ENCODE measurements at places on chromosomes 5 and 9. TPM values are rescaled to one million over a fixed set of nuclear protein-coding genes. Genes with fewer than 3 reads are reported as not detected.

DNA sequence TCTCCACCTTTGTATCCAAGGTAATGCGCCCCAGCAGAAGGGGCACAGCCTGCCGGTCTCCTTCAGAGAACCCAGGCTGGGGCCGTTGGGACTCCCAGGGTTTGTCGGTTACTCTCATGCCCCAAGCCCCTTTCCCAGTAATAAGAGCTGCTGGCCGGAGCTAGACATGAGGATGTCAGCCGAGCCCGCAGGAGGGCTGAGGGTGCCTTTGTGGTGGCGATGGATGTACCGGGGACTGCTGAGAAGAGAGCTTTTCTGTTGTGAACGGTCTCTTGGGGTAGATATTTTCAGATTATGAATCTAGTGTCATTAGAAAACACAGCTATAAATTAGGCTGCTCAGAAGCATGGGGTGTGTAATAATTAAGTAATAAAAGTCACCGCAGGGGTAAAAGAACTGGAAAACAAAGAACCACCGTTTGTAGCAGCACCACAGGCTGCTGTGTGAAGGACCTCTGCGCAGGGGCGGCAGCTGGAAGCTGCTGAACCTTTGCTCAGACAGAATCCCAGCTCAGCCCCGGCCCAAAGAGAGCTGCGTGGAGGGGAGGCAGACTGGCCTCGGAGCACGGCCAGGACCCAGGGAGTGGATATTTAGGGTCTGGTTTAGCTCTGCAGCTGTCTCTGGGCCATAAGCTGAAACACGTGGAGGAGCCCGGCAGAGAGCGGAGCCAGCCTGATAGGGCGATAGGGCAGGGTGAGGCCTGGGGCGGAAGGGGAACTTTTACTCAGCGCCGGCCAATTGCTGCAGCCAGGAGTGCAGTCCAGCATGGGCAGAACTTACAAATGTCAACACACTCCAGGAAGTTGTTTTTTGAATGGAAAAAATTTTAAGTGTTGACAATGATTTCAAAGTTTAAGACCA lies 50.5 kb upstream of the BARHL1 start:
- no peak for DNase-seq

DNA sequence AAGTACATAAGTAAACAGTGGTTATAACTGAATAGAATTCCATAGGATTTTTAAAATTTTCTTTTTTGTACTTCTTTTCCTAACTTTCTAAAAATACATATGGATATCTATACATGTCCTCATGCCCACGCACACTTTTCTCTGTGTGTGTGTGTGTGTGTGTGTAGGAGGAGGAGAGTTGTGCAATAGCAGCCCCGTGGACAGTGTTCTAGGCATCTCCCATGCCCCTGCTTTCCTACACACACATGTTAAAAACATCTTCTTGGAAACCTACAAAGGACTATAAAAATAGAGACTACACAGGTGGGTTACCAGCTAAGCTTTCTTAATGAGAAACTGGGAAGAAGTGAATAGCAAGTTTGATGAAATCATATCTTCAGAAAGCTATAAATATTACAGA lies 19.8 kb upstream of the HEXB start:
- no peak for DNase-seq

- no peak for DNase-seq
Observed at GRCh38 chr9:112664531-112664930, 53.4 kb downstream of the INIP start.

DNA sequence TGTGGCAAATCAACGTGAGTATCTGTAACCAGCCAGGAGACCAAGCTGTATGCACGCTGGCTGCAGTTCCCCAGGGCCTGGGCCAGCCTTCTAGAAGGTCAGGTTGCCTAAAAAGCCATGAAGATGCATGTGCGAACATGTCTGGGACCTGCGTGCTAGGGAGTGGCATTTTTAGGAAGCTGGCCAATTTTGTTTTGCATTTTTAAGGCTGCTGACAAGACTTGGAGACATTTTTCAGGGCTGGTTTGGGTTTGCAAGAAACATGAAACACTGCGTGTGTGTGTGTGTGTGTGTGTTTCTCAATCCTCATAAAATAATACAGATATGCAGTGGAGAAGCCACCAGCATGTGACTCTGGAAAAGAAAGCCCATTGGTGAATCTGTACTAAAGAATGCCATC lies 5.1 kb downstream of the TGFBI start:
- no peak for DNase-seq

- no peak for DNase-seq
Observed at GRCh38 chr9:123926941-123927340, 3.0 kb downstream of the DENND1A start.

GRCh38 chr5:124591583-124591982 lies 154.9 kb downstream of the ZNF608 start:
- DNase-seq: no peak

DNA sequence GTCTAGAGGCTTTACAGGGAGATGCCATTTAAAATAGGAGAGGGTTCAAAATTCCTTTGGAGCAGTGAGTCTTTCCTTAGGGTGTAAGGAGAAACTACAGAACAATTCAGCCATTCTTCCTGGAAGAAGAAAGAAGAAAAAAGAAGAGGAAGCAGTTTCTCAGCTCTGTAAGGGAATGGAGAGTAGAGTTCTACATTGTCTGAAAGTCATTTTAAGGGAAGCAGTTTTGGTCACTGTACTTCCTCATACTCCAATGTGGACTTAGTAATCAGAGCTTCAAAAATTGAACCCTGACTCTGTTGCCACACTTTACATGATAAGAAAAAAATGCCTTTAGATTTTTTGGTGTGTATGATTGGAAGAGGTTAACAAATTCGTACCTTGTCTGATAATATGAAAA lies 122.4 kb downstream of the LRRC70 start:
- DNase-seq: no peak

The C9orf153 gene
- 0.59 TPM for total RNA-seq

All from breast epithelium (tissue), 4 donors.